ENCODE measurements at places on chromosomes 6 and 20. TPM values are rescaled to one million over a fixed set of nuclear protein-coding genes. Genes with fewer than 3 reads are reported as not detected.

- peak; percentile 84 for DNase-seq
- H3K27me3 ChIP-seq, result peaks cover 22% of the 10 kb centered on the region
- peaks cover 6% of the 10 kb centered on the region for H3K36me3 ChIP-seq
- peak within 1 kb of the TSS; percentile 80 for H3K4me3 ChIP-seq
- H3K27ac ChIP-seq, result peak within 1 kb of the TSS; percentile 87
- H3K4me1 ChIP-seq, result peaks cover 40% of the 10 kb centered on the region
Observed at GRCh38 chr6:150865406-150866146, at the start of gene MTHFD1L. TSS of gene MTHFD1L (plus strand) at chr6:150865702. CDS start at chr6:150865823, 121 bp downstream.

- DNase-seq, result peak; percentile 87
- H3K27me3 ChIP-seq, result no peaks in the 10 kb centered on the region
- peaks cover 24% of the 10 kb centered on the region for H3K4me1 ChIP-seq
- H3K4me3 ChIP-seq, result peak overlapping the region; percentile 89
- H3K36me3 ChIP-seq, result no peaks in the 10 kb centered on the region
Observed at GRCh38 chr6:142946924-142947713, 2.1 kb upstream of the HIVEP2 start.

DNA sequence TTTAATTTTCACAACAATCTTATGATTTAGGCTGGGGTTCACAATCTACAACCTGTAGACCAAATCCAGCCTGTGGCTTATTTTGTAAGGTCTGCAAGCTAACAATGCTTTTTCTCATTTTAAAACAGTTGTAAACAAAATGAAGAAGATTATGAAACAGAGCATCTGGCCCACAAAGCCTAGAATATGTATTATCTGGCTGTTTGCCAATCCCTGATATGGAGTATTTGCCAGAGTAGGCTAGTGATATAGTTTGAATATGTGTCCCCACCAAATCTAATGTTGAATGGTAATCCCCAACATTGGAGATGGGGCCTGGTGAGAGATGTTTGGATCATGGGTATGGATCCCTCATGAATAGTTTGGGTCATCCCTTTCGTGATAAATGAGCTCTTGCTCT lies 201.8 kb downstream of the DHX35 start:
- no peaks in the 10 kb centered on the region for H3K4me1 ChIP-seq
- H3K4me3 ChIP-seq, result no peak overlapping the region
- peaks cover 7% of the 10 kb centered on the region for H3K27me3 ChIP-seq
- no peak overlapping the region for H3K27ac ChIP-seq

GRCh38 chr6:168101590-168102314 lies 22.7 kb upstream of the FRMD1 start:
- DNase-seq, result no peak
- no peaks in the 10 kb centered on the region for H3K36me3 ChIP-seq

DNA sequence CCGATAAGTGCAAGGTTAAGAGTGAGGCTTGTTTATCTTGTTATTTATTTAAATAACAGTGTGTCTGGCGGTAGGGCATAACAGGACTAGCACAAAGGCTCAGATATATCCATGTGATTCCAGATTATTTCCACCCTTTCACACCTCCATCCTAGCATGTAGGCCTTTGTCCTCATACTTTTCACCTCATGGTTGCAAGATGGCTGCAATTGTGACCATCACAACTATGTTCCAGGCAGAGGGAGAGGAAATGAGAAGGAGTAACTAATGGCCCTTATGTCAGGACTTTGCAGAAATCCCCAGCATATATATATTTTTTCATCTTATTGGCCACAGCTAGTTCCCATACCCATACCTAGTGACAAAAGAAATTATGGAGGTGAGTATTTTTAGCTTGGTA lies 23.5 kb upstream of the RALY start:
- H3K27me3 ChIP-seq, result peaks cover under 1% of the 10 kb centered on the region
- peaks cover 6% of the 10 kb centered on the region for H3K4me1 ChIP-seq
- no peak overlapping the region for H3K27ac ChIP-seq
- H3K36me3 ChIP-seq, result peaks cover 1% of the 10 kb centered on the region
- no peak overlapping the region for H3K4me3 ChIP-seq
- DNase-seq, result no peak

DNA sequence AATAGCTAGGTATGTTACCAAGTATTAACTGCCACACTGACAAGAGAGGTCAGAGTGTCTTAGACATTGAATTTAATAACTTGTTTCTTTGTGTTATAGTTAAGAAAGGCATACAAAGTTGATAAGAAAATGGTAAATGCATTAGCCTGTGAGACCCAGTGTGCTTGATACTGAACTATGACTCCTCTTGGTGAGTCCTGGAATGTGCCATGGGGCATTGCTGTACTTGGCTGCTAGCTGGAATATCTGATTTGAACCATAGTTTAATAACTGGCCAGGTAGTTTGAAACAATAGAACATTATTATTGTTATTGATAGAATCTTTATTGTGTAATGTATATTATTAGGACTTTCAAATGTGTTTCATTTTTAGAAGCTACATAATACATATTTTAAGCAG lies 70.0 kb downstream of the ZFAND3 start:
- H3K4me1 ChIP-seq, result no peaks in the 10 kb centered on the region
- DNase-seq, result no peak
- no peak overlapping the region for H3K4me3 ChIP-seq
- no peaks in the 10 kb centered on the region for H3K27me3 ChIP-seq
- H3K27ac ChIP-seq, result no peak overlapping the region

- H3K4me3 ChIP-seq, result no peak overlapping the region
- peaks cover 16% of the 10 kb centered on the region for H3K27me3 ChIP-seq
- H3K4me1 ChIP-seq, result peaks cover 9% of the 10 kb centered on the region
- DNase-seq, result no peak
- H3K27ac ChIP-seq, result no peak overlapping the region
- no peaks in the 10 kb centered on the region for H3K36me3 ChIP-seq
Observed at GRCh38 chr20:13142143-13142542, 78.9 kb upstream of the ISM1 start.

GRCh38 chr20:63128956-63129355 lies 87.0 kb downstream of the YTHDF1 start:
- no peak overlapping the region for H3K4me3 ChIP-seq
- H3K27ac ChIP-seq, result no peak overlapping the region
- peaks cover 5% of the 10 kb centered on the region for H3K27me3 ChIP-seq

- peaks cover 11% of the 10 kb centered on the region for H3K27me3 ChIP-seq
- peaks cover 1% of the 10 kb centered on the region for H3K36me3 ChIP-seq
- no peak for DNase-seq
Observed at GRCh38 chr20:44692932-44693480, 22.2 kb upstream of the CCN5 start.

DNA sequence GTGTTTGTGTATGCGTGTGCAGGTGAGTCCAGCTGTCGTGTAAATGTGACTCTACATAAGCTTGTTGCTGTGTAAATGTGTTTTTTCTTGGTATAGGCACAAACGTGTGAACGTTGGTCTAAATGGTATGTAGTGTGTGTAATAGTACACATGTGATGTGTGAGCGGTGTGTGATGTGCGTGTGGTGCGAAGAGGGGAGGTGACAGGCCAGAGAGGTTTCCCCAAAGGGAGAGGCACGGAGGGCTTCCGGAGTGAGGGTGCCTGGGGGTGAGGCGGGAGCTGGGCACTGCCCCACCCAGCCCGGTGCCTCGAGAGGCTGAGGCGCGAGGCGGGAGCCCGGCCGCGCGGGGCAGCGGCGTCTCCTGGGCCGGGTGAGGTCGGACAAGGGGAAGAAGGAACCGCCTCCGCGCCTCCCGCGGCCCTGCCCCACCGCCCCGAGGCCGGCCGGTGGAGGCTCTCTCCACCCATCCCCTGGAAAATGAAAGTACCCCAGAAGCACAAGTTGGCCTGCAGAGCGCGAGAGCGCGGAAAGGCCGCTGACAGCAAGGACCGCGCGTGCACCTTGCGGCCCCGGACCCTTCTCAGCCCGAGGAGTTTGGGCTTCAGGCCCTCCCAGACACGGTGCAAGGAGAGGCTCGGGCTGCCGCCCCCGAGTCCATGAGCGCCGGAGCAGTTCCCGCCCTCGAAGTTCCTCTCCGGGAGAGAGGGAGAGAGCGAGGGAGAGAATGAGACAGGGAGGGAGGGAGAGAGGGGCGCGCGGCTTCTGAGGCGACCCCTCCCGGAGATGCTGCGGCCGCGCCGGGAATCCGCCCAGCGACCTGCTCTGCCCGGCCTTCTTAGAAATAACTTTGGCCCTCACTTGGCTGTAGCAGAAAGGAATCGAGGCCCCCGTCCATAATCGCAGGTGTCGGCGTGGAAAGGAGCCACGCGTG lies 43.2 kb upstream of the OSTM1 start:
- peak overlapping the region; percentile 78 for H3K4me3 ChIP-seq
- DNase-seq, result peak; percentile 56
- H3K4me1 ChIP-seq, result peaks cover 54% of the 10 kb centered on the region
- H3K36me3 ChIP-seq, result peaks cover 2% of the 10 kb centered on the region

GRCh38 chr20:49326026-49326425 lies 48.2 kb upstream of the ZNFX1 start:
- no peak overlapping the region for H3K27ac ChIP-seq
- no peaks in the 10 kb centered on the region for H3K36me3 ChIP-seq
- no peak overlapping the region for H3K4me3 ChIP-seq
- peaks cover 40% of the 10 kb centered on the region for H3K27me3 ChIP-seq

GRCh38 chr20:45036044-45036755 lies 64.7 kb downstream of the KCNS1 start:
- H3K4me3 ChIP-seq, result no peak overlapping the region
- DNase-seq, result no peak
- H3K27me3 ChIP-seq, result no peaks in the 10 kb centered on the region
- H3K36me3 ChIP-seq, result peaks cover 53% of the 10 kb centered on the region

DNA sequence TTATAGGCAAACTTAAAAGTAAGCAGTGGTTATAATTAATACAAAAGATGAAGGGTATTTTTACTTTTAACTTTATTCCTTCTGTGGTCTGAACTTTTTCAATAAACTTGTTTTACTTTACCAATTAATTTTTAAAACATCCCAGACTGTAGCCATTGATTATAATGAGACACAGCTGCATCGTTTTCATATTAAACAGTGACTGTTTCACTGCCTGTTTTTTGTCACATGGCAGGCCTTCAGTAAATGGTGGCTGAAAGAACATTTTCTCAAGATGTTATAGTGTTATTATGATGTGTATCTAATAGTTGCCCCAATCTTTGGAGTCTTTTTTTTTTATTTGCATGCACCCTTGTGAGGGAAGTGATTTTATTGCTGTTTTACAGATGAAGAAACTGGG lies 95.1 kb downstream of the PLCB4 start:
- H3K4me1 ChIP-seq, result no peaks in the 10 kb centered on the region
- no peak overlapping the region for H3K4me3 ChIP-seq
- no peak overlapping the region for H3K27ac ChIP-seq

- no peaks in the 10 kb centered on the region for H3K27me3 ChIP-seq
- H3K27ac ChIP-seq, result no peak overlapping the region
- DNase-seq, result no peak
- H3K36me3 ChIP-seq, result no peaks in the 10 kb centered on the region
Observed at GRCh38 chr6:72703093-72703492, 81.2 kb downstream of the KCNQ5 start.

DNA sequence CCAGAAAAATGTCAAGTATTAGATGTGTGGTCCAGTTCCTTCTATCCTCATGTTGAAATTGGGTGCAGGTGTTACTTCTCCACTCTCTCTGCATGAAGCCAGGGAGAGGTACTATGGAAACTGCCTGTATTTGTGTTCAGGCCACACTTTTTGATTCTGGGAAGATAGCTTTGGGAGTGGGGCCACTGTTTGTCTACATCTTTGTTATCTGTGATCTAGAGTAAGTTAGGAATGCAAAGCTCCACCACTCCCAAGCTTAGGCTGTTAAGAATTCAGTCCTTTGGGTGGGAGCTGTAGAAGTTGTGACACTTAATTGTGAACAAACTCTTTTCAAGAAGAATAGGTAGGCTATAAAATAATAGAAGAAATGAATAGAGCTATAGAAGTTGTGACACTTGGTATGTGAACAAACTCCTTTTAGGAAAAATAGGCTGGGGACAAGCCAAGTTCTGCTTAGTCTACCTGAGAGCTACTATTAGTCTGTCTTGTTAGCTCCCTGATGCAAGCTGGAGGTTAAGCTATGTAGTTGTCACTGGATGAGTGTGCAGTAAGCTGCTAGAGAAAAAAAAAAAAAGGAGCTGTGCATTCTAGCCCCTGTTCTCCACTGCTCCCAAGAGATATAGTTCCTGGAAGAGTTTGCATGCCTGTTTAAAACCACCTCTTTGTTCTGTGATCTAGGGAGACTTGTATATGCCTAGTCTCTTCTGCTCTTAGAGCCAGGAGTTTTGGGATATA lies 7.1 kb upstream of the GFRAL start:
- no peak overlapping the region for H3K4me3 ChIP-seq
- no peaks in the 10 kb centered on the region for H3K27me3 ChIP-seq
- no peaks in the 10 kb centered on the region for H3K36me3 ChIP-seq
- DNase-seq, result no peak
- H3K27ac ChIP-seq, result no peak overlapping the region
- H3K4me1 ChIP-seq, result no peaks in the 10 kb centered on the region

- H3K36me3 ChIP-seq, result peaks cover 15% of the 10 kb centered on the region
- DNase-seq, result no peak
- peaks cover 25% of the 10 kb centered on the region for H3K4me1 ChIP-seq
Observed at GRCh38 chr20:5143851-5144250, 17.0 kb downstream of the CDS2 start.

GRCh38 chr6:121171879-121172278 lies 162.4 kb downstream of the TBC1D32 start:
- H3K4me3 ChIP-seq, result no peak overlapping the region
- no peaks in the 10 kb centered on the region for H3K27me3 ChIP-seq
- DNase-seq, result no peak
- H3K36me3 ChIP-seq, result peaks cover 1% of the 10 kb centered on the region
- no peak overlapping the region for H3K27ac ChIP-seq
- H3K4me1 ChIP-seq, result no peaks in the 10 kb centered on the region

GRCh38 chr6:82185948-82186535 lies 61.5 kb downstream of the IBTK start:
- peaks cover 37% of the 10 kb centered on the region for H3K36me3 ChIP-seq
- no peak overlapping the region for H3K27ac ChIP-seq
- no peak overlapping the region for H3K4me3 ChIP-seq
- no peak for DNase-seq

DNA sequence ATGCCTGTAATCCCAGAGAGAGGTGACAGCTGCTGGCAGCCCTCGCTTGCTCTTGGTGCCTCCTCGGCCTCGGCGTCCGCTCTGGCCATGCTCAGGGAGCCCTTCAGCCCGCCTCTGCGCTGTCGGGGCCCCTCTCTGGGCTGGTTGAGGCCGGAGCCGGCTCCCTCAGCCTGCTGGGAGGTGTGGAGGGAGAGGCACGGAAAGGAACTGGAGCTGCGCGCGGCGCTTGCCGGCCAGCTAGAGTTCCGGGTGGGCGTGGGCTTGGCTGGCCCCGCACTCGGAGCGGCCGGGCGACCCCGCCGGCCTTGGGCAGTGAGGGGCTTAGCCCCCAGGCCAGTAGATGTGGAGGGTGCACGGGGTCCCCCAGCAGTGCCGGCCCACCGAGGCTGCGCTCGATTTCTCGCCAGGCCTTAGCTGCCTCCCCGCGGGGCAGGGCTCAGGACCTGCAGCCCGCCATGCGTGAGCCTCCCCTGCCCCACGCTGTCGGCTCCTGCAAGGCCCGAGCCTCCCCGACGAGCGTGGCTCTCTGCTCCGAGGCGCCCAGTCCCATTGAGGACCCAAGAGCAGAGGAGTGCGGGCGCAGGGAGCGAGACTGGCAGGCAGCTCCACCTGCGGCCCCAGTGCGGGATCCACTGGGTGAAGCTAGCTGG lies 34.6 kb downstream of the C6orf52 start:
- H3K27me3 ChIP-seq, result peaks cover 25% of the 10 kb centered on the region
- H3K36me3 ChIP-seq, result no peaks in the 10 kb centered on the region
- peaks cover 14% of the 10 kb centered on the region for H3K4me1 ChIP-seq
- no peak overlapping the region for H3K27ac ChIP-seq
- peak overlapping the region; percentile 59 for H3K4me3 ChIP-seq
- no peak for DNase-seq

SOX4 gene
- 0.76 TPM for total RNA-seq

DEFB124 gene
- total RNA-seq, result not detected

ENPP5 gene
- total RNA-seq, result not detected

METTL24 gene
- not detected for total RNA-seq

RSPO3 gene
- not detected for total RNA-seq

GPR31 gene
- total RNA-seq, result not detected

TMC2 gene
- not detected for total RNA-seq

SCRT2 gene
- total RNA-seq, result not detected

SLC35D3 gene
- total RNA-seq, result not detected

NHLRC1 gene
- total RNA-seq, result not detected

SCUBE3 gene
- total RNA-seq, result 0.54 TPM

KCNQ5 gene
- 7.8 TPM for total RNA-seq

Data from activated CD8-positive, alpha-beta memory T cell treated with anti-CD3 and anti-CD28 coated beads, Interleukin-2, amount 10 ng/mL, durations not matched to agents 7 days and 5 days (primary cell).